GM13977 (cell line): ENCODE measurements at places on chromosomes 7 and 10.
A peak's percentile ranks its signal among the peaks of the same experiment; 100 is the strongest.

DNA sequence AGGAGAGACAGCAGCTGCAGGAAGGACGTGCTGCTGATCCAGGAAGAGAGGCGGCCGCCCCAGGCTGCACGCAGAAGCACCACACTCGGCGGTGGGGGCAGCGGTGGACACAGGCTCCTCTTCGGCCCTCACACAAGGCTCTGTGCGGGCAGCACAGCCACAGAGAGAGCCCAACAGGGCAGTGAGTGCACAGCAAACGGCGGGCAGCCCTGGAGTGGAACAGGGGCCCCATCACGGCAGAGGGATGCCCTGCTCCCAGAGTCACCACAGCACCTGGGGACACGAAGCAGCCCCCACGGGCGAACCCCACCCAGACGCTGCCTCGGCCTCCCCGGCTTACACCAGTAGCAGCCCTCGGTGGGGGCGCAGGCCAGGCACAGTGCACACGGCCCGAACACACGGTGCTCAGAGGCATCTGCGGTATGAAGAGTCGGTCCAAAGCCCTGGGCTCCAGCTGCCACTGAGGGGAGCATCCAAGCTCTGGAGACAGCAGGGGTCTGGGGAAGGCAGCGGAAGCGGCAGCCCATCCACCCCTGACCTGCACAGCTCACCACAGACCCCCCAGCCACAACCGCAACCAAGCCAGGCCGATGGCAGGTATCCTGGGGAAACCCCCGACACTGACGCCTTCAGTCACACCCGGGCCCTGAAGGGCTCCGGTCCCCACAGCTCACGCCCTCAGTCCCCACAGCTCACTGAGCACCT is 16.8 kb downstream of the NUDT1 start:
- peak; percentile 80 for DNase-seq

DNA sequence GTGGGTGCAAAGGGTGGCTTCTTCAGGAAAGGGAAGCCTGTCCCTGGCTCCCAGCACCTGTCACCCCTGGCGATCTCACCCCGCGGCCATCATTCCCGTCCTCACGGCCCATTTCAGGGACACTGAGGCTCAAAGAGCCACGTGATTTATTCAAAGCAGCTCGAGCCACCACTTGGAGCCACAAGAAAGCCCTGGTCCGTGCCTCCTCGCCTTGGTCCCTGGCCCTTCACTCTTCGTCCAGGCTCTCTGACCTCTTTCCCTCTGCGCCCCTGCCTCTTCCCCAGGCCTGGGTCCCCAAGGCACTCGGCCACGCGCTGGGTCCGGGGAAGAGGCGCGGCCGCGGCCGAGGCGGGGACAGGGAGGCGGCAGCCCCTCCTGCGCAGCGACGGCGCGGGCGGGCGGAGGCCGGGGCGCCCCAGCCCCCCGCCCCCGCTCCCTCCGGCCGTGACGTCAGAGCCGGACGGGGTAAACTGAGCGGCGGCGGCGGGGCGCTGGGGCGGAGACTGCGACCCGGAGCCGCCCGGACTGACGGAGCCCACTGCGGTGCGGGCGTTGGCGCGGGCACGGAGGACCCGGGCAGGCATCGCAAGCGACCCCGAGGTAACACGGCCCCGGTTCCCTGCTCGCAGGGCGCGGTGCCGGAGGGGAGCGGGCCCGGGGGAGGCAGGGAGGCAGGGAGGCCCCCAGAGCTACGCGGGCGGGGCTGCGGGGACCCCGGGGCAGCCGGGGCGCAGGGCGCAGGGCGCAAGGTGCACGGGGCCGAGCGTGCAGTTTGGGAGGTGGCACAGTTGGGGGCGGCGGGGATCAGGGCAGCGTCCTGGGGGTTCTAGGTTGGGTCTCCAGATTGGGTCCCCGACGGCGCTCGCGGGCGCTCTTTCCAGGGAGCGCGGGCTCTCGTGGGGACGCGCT is at the start of gene SLC18A2:
Gene SLC18A2, plus strand, starts transcription at position 494 of the 909 bp plus-strand sequence. CDS start 580 bp downstream, outside the sequence.
- peak; percentile 39 for DNase-seq

DNA sequence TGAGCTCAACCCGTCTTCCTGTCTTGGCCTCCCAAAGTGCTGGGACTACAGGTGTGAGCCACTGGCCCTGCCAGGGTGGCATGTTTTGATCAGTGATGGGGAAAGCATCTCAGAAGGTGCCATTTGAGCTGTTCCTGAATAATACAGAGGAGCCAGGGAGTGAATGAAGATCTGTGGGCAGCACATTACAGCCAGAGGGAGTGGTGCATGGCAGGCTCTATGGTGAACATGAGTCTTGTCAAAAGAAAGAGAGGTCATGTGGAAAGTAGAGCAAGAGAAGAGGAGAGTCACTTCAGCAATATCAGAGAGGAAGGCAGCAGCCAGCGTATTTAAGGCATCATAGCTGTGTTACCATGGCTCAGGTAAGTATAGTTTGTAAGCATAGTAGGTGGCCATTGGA is 275.7 kb upstream of the LRGUK start:
- DNase-seq: no peak

- no peak for DNase-seq
Observed at GRCh38 chr7:20560325-20561180, 54.9 kb upstream of the ABCB5 start.

- DNase-seq: no peak
Observed at GRCh38 chr10:32105782-32106382, 49.7 kb upstream of the KIF5B start.

GRCh38 chr7:145511004-145511403 is 605.6 kb upstream of the CNTNAP2 start:
- no peak for DNase-seq

DNA sequence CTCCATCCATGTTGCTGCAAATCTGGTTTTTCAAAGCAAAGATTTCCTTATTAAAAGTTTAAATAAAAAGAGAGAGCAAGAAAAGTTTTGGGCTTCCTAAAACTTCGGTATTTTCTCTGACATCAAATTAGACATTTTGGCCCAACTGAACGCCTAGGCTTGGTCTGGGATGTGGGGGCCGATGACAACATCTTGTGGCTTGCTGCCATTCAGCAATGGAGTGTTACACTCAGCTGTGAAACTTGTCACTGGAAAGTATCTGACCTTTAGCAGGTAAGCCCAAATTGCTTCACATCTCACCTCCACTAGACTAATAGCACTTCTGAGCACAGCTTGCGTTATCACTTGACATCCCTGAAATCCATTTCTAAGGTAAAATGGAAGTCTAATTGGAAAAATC is 320.6 kb downstream of the GATA3 start:
- DNase-seq: no peak

DNA sequence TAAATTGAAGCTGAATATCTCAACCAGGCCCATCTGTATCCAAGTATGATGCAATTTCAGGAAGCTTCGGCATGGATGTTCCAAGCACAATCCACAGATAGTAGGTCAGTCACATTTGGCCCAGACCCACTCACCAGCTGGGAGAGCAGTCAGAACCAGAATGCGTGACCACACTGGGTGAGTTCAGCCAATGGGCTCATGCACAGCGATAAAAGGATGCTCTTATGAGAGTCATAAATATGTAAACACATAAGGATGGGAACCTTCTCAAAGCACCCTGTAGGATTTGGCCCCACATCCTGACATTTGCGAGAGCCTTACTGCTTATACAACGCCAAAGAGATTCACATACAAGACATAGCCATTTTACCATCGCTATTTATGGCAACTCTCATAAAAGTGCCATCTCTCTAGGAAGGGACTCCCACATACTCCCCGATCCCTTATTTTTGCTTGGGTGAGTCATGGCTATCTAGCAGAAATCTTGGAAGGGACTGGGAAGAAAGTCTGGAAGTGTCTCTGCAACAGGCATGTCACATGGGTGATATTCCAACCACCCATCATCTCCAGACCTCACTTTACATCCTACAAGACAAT is 3.0 kb downstream of the AFAP1L2 start:
- DNase-seq: no peak

DNA sequence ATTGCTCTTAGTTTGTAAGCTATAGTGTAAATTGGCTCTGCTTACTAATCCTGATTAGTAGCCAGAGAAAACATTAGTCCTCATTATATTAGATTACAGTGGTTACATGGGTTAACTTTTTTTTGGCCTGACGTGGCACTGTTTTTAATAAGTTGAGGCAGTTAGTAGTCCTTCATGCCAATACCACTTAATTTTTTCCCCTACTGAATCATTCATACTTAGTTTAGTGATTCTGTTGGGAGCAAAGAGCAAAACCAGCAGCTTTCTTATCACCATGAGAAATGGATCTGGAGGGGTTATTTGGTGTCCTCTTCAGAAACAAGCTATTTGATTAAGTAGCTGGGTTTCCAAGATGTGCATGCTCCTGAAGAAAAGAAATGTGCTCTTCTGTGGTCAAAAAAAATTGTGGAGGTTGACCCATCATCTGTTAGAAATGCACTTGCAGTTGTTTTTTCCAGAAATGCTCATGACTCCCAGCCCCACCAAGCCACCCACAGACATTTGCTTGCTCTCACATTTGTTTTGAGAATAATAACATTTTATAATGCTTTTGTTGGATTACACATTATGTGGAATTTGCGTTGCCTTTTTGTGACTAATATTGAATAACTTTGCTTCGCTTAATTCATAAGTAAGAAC is 258.5 kb downstream of the HDAC9 start:
- no peak for DNase-seq

- no peak for DNase-seq
Observed at GRCh38 chr7:80732630-80733029, 94.2 kb downstream of the CD36 start.

GRCh38 chr7:151754142-151754590 is 122.7 kb downstream of the PRKAG2 start:
- DNase-seq: peak; percentile 70

DNA sequence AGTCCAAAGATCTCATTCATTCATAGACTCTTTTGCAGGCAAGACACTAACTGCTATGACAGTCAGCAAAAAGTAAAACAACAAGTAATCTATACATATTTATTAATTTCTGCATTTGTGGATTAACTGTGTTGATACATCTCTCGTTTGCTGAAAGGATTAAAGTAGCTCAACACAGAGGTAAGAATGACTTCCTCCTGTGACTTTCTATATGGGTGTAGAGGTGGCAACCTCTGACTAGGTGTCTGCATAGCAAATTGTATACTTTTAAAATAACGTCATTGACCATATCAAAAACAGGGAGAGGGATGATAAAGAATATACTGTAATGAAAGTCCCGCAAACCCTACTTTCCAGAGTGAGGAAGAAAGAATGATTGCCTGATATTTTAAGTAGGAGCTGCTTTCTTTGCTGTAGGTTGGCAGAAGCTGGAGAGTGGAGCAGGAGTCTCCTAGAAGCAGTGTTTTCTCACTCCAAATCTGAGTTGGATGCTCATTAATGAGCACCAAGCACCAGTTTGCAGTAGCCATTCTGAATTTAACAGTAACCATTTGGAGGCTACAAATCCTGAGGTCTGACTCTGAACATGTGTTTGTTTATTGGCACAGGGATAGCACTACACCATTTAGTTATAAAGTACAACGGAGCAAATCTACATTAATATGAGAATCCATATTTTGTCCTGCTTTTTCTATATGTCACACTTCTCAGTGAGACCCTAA is 9.2 kb upstream of the LRRN3 start:
- no peak for DNase-seq

GRCh38 chr10:17912754-17913153 is 39.0 kb upstream of the SLC39A12 start:
- DNase-seq: no peak

- DNase-seq: no peak
Observed at GRCh38 chr10:27638071-27638750, 107.4 kb downstream of the MKX start.

DNA sequence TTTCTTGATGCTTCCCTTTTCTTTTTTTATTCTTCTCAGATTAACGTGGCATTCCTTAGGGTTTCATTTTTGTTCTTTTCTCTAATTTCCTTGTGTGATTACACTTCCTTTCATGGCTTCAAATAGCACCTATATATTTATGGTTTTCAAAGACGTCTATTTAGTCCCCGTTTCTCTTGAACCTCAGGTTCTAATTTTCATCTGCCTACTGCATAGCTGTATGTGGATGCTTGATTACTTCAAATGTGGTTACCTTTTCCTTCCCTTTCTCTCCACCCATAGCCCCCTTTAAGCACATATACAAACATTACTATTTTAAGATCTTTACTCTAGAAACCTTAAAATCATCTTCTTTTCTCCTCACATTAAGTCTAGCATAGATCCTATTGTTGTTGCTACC is 2.4 kb downstream of the TPST1 start:
- DNase-seq: no peak

DNA sequence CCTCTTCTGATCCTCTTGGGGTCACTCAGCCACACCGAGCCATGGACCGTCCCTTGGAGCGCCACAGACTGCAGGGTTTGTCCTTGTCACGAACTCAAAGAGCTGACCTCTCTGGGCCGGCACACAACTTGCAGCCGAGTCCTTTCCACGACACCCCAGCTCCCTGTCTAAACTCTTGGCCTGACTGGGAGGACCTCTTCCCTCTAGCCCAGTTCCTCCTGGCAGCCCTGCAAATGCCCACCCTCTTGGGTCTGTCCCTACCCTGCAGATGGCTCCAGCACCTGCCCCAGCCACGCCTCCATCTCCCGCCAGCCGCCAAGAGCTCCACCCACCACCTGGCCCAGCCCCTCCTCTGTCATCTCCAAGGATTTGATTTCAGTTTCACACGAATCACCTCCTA is 339.2 kb downstream of the DNAJB6 start:
- no peak for DNase-seq

DNA sequence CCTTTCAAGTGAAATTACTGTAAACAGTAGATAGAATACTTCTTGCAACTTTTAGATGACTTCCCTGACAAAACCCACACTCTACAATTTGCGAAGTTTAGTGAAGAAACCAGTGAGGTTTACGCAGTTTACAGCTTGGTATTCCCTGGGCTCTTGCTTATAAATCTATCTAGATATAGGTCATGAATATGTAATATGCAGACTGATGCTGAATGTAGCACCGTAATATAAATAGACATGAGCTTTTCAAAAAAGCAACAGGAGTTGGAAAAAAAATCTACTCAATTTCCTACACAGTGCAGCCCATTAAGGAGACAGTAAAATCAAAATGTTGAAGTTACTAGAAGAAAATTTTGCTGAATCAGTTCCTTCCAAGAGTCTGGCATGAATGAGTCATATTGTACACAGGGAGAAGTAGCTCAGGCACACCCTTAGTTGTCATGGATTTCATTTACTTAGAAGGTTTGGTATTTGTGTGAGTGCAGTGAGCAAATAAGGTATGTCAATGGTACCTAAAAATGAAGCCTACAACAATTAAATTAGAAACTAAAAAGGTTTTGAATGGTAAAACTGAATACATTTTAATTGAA is 67.7 kb upstream of the NEUROD6 start:
- no peak for DNase-seq

GRCh38 chr7:4800926-4801838 is 25.8 kb downstream of the AP5Z1 start:
- DNase-seq: no peak
